Heart right ventricle (tissue), 16 donors: ENCODE measurements at places on chromosomes 16 and 17. TPM values are rescaled to one million over a fixed set of nuclear protein-coding genes. Genes with fewer than 3 reads are reported as not detected.

The KRT14 gene
- not detected for total RNA-seq

The PHAF1 gene
- 11.1 TPM for total RNA-seq

The SDR42E1 gene
- total RNA-seq, result 1.5 TPM

The IL17C gene
- total RNA-seq, result not detected

The ZFPM1 gene
- 4.9 TPM for total RNA-seq

The GRAPL gene
- total RNA-seq, result 1.7 TPM

The CDH13 gene
- total RNA-seq, result 173 TPM

The CD300A gene
- total RNA-seq, result 0.38 TPM

The C17orf50 gene
- not detected for total RNA-seq

The TEX14 gene
- total RNA-seq, result 0.10 TPM

The CIITA gene
- 10.4 TPM for total RNA-seq

The AKAP10 gene
- 13.4 TPM for total RNA-seq

The P2RX5 gene
- total RNA-seq, result 14.7 TPM

GRCh38 chr16:66534376-66534799 is 15.5 kb downstream of the TK2 start:
- no peak for DNase-seq

DNA sequence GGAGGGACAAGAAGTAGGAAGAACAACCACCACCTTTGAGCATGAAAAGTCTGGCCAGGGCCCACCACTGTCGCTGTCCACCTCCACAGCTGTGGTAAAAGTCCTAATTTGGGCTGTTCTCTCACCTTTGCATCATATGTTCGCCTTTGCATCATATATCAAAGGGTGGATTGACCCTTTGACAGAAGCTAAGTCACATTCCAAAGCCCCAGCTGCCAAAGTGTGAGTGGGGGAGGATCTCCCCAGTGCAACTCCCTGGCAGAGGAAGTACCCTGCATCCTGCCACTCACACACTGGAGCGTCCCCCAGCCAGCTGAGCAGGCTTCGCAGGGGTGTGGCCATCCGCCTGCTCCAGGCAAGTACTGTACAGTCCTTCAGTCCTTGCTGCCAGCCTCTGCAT is 12.7 kb upstream of the SPECC1 start:
- DNase-seq, result no peak

DNA sequence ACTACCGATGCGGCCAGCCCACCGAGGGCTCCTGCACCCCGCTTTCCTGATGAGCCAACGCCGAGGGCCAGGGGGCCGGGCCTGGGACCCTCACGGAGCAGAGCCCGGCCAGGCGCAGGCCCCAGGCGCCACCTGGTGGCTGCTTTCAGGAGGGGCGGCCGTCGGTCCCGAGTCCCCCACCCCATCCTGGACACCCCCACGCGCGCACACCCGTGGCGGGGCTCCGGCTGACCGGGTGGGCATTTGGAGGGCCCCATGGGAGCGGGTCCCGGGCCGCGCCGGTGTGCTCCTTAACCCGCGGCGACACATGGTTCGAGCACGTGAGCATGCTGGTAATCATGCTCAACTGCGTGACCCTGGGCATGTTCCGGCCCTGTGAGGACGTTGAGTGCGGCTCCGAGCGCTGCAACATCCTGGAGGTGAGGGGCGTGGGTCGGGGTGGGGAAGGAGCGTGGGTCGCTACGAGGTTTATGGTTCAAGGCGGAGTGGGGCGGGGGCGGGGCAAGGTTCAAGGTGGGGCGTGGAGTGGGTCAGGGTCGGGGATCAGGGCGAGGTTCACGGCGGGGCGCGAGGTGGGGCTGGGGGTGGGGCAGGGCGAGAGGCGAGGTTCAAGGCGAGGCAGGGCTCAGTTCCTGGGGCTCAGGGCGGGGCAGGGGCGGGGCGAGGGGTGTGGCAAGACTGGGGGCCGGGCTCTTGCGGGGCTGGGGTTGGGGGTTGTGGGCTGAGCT is 30.2 kb downstream of the TPSG1 start:
- DNase-seq, result no peak

DNA sequence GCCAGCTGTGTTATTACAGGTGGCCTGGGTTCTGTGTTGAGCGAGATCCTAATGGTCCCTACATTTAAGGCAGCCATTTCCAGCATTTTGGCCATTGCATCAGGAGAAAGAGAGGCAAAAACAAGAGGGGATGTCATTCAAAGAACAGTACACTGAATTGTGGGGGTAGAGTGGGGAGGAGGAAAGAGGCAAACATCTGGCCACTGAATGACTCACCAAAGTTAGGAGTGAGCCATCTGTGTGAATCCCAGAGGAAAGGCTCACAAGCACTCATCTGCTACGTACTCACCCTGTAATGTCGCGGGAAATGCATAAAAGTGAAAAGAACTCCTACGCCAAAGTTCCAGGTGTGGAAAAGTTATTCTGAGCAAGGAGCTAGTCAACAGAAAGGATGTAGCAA is 16.7 kb downstream of the KRABD2 start:
- DNase-seq, result no peak

DNA sequence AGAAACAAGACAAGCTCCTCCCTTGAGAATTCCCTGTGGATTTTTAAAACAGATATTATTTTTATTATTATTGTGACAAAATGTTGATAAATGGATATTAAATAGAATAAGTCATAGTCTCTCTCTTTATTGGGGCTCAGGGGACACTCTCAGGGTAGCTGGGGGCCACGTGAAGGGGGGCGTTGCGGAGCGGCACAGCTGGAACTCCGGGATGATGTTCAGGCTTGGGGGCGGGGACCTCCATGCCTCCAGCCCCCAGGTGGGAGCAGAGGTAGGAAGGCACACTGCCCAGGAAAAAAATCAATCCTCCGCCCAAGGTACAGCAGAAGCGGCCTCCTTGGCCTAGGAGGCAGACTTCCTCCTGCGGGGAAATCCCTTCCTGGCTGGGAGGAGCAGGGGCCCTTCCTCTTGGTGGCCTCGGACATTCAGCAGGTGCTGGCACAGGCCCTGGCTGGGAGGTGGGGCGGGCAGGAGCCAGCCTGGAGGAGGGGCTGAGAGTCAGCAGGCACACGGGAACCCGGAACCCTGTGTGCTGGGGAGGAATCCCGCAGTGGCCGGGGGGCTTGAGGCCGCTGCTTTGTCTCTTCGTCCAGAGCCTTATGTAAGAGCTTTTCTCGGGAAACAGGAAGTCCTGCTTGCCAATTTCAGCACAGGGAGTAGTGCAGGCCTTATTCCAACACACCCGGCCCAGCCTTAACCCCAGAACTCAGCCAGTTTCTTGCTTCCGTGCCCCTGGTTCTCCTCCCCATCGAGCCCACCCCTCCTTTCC is 591 bp upstream of the TNFSF13 start:
- peak; percentile 87 for DNase-seq

DNA sequence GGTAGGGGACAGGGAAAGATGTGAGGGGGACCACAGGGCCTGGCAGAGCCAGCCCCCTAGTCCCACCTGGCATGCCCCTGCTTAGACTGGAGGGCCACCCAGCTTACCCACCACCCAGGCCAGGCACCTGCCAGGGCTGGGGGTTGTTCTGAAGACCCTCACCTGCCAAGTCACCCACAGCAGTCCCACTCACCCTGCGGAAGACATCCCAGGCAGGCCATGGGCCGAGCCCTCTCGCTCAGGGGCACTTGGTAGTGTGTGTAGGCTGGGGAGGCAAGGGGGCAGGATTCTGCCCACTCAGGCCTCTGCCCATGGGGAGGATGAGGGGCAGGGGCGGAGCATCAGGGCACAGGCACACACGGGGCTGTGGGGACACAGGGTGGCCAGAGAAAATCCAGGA is 4.0 kb downstream of the PLCD3 start:
- no peak for DNase-seq

GRCh38 chr16:57044931-57045693 is 47.3 kb upstream of the CPNE2 start:
- DNase-seq, result no peak

- peak; percentile 57 for DNase-seq
Measured at GRCh38 chr17:77109764-77110359, 30.9 kb upstream of the SEC14L1 start.

DNA sequence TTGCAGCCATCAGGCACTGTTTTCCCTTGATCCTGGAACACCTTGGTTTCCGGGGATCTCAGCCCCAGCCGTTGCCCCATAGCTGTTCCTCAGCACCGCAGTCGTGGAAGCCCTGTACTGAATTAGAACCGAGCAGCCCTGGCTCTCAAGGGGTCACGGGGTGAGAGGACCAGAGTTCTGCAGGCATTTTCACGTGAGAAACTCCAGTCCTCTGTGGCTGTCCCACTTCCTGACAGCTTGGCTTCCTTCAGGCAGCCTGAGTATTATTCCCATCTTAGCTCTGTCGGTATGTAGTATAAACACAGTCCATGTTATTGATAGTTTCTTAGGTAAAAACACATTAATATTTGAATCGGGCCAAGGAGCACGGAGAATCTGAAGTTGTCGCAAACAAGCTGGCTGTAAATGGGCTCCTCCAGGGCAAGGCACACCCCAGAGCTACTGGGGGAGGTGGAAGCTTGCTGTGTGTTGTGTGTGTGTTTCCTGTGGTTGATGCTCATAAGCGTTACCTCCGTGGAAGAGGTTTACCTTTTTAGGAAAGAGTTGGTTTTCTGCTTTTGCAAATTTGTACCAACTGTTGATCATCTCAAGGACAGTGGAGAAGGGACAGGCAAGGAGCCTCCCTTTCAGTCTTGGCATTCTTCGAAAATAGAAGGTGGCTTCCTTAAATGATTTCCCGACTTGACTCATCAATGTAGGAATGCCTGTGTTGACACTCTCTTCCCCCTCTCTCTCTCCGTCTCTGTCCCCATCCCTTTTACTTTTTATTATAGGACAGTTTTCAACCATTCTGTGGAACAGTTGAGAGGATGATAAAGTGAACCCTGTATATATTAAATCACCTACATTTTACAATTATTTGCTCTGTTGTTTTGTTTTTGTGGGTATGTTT is 208.9 kb upstream of the CHMP6 start:
- DNase-seq, result no peak

GRCh38 chr17:73030501-73030921 is 62.0 kb downstream of the SLC39A11 start:
- DNase-seq, result no peak

- DNase-seq, result no peak
Measured at GRCh38 chr17:73783945-73784603, 139.8 kb upstream of the SDK2 start.

DNA sequence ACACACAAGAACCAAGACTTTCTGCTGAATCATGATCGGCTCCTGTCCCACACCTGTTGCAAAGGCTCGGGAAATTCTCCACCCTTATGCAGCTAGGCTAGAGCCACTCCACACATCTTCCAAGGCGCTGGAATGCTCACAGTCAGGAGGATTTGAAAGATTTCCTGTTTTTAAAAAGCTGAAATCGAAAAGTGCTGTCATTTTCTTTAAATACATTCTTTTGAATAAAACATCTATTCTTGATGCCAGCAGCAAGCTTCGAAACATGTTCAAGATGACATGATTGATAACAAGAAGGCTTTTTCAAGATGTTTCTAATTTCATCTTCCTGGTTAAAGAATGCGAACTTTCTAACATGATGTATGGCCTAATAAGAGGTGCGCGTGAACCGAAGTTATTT is 219.7 kb upstream of the CDH5 start:
- no peak for DNase-seq

- no peak for DNase-seq
Measured at GRCh38 chr16:80518436-80518835, 22.4 kb upstream of the DYNLRB2 start.

DNA sequence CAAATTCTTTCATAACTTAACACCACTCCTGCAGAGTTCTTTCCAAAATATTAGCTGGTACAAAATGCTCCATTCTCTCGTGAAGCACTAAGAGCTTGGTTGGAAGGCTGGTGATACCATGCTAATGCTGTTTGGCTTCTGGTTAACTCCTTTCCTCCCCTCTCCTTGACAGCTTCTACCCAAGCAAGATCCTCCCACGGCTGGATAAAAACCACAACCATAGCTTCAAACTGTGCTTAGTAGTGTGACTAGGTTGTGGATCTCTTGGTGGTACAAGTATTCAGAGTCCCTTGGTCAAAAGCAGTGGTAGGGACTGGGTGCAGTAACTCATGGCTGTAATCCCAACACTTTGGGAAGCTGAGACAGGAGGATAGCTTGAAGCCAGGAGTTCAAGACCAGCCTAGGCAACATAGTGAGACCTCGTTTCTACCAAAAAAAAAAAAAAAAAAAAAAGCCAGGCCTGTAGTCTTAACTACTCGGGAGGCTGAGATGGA is 2.3 kb downstream of the PHAF1 start:
- DNase-seq, result no peak

- DNase-seq, result no peak
Measured at GRCh38 chr17:58318065-58318481, 10.5 kb downstream of the TSPOAP1 start.

DNA sequence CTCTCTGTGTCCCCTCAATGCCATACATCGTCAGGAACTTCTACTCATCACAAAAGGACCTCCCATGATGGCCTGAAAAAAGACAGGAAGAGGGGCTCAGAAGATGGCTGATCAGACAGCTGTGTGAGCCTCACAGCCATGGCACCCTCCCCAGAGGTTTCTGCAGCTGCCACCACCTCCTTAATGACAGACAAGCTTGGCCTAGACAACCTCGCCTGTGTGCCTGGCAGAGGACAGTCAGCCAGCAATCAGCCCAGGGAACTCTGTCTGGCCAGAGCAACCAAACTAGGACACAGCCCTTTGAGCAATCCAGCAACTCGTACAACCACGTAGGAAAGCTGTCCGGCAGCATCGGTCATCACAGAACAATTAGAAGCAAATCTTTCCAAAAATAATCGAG is 54.2 kb upstream of the MED9 start:
- DNase-seq, result no peak

DNA sequence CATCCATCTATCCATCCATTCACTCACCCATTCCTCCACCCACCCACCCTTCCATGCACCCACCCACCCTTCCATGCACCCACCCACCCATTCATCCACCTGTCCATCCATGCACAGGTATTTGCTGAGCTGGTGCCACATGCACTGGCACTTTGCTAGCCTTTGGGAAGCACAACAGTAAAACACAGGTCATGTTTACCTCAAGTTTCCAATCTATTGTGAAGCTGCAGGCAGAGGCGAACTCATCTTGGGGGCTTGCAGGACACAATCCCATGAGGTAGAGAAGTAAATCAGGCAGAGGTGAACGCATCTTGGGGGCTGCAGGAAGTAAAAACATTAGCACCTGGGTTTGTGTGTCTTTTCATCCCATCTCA is 35.6 kb upstream of the CBFA2T3 start:
- no peak for DNase-seq

GRCh38 chr17:11404431-11405276 is 163.6 kb downstream of the SHISA6 start:
- DNase-seq, result no peak
